ENCODE measurements at places on chromosomes 5 and 9.

- DNase-seq, result no peak
Observed at GRCh38 chr9:88923092-88923491, 68.2 kb upstream of the S1PR3 start.

GRCh38 chr9:37452611-37453010, 12.6 kb downstream of the ZBTB5 start:
- DNase-seq, result no peak

GRCh38 chr5:39151745-39152144, 67.6 kb downstream of the FYB1 start:
- no peak for DNase-seq

GRCh38 chr9:34996181-34996904, 6.8 kb downstream of the DNAJB5 start:
- DNase-seq, result no peak

- no peak for DNase-seq
Observed at GRCh38 chr9:70935856-70936255, 185.6 kb downstream of the TRPM3 start.

DNA sequence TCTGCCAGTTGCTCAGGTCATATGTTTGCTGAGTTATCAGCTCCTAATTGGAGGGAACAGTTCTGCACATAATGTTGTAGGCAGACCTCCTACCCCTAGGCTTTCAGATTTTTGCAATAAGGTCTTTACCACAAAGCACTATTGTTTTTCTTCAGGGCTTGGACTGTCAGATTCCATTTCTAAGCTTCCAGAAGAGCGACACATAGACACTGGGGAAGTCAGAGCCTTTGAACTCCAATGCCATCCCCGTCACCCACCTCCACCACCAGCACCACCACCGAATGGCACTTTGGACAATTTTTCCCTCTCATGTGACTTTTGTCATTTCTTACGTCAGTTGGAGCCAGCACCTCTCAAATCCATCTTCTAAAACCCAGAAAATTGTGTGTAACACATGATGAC, 28.3 kb upstream of the SPRY4 start:
- no peak for DNase-seq
